ENCODE measurements at places on chromosomes 4 and X. TPM values are rescaled to one million over a fixed set of nuclear protein-coding genes. Genes with fewer than 3 reads are reported as not detected.

DNA sequence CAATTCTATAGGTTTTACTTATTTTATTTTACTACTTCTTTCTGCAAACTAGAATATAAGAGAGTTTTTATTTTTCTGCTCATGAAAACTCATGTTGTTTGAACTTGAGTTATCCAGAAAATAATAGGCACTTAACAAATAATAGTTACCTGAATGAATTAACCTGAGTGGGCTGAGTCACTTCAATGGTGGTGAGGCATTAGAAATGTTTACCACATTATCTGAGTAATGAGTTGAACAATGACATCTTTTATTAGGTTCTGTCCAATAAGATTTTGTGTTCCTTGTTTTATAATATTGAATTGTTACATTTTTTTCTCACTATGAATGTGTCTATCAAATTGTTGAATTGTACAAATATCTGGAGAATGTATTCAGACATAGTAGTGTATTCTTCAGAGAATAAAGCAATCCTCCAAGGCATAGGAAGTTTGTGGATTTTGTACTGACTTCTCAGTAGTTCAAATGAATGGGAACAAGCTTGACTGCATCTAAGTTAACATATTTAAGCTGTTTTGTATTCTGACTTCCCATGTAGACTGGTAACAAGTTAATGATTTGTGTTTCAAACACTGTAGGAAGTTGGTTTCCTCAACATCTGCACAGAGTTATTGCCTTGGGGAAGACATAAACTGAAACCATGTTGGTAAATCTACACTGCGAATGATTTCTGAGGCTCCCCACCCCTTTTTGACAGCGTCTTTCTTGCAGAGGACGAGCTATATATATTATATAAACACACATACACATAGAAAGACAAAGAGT is 1808.9 kb upstream of the TENM3 start:
- DNase-seq: no peak

DNA sequence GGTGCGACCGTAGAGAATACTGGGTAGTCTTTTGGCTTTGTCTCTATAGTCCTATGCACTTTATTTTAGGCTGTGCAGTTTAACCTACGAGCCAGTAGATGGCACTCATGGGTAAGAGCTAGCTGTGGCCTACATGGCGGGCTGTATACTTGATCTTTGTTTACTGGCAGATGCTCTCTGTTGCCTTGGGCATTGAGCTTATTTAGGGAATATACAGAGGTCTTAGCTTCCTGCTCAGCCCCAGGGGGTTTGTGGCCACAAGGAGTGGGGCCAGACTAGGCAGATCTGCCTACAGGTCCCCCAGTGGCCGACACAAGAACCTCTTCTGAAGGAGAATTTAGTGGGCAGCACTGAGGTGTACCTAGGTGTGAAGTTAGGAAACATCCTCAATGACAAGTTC is 227.6 kb upstream of the HDX start:
- DNase-seq: peak; percentile 42

DNA sequence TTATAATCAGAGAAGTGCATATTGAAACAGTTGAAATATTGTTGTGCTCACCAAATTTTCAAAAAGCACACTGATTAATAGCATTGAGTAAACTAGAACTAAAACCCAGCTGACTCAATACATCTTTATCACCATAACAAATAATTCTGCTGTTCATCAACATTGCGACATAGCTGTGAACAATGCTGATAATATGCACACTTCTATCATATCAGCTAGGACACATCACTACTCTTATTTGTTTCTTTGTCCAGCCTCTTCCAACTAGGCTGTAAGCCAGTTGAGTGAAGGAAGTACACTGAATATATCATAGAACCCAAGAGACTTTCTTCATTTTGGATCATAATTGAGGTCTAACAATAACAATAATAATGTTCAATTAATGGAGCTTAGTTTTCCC is 349.7 kb downstream of the IQCM start:
- peak; percentile 13 for DNase-seq

GRCh38 chr4:57764856-57765255 is 654.7 kb upstream of the IGFBP7 start:
- DNase-seq: no peak

GRCh38 chr4:104248726-104249125 is 246.0 kb downstream of the CXXC4 start:
- no peak for DNase-seq

GRCh38 chr4:103012060-103012459 is 7.4 kb downstream of the SLC9B1 start:
- DNase-seq: peak; percentile 34

DNA sequence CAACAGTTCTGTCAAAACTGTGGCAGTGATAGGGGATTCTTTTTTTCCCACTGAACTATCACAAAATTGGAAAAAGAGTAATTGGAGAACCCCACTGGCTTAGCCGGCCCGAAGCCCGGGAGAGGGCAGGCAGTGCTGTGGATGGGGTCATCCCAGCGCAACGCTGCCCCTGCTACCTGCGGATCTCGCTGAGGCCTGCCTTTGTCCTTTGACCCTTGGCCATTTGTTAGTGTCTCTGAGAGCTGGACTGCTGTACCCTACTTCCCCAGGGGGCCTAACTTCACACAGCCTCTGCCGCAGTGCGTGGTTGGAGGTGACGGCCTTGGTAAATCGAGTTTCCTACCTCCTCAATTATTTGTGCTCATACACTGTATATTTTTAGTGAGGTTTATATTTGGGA is 43.0 kb upstream of the MSANTD1 start:
- DNase-seq: no peak

The MAP3K15 gene
- total RNA-seq: not detected

The P2RY4 gene
- not detected for total RNA-seq

The SYTL5 gene
- total RNA-seq: 0.16 TPM

The CCKAR gene
- total RNA-seq: not detected

The IRAK1 gene
- 90.4 TPM for total RNA-seq

The PRPS1 gene
- 51.6 TPM for total RNA-seq
